Memory B cell (primary cell): ENCODE measurements at places on chromosomes 3 and 15.

- DNase-seq, result no peak
Measured at GRCh38 chr3:150790629-150791028, 27.7 kb upstream of the SIAH2 start.

GRCh38 chr3:182364323-182364722 lies 429.0 kb upstream of the ATP11B start:
- no peak for DNase-seq

DNA sequence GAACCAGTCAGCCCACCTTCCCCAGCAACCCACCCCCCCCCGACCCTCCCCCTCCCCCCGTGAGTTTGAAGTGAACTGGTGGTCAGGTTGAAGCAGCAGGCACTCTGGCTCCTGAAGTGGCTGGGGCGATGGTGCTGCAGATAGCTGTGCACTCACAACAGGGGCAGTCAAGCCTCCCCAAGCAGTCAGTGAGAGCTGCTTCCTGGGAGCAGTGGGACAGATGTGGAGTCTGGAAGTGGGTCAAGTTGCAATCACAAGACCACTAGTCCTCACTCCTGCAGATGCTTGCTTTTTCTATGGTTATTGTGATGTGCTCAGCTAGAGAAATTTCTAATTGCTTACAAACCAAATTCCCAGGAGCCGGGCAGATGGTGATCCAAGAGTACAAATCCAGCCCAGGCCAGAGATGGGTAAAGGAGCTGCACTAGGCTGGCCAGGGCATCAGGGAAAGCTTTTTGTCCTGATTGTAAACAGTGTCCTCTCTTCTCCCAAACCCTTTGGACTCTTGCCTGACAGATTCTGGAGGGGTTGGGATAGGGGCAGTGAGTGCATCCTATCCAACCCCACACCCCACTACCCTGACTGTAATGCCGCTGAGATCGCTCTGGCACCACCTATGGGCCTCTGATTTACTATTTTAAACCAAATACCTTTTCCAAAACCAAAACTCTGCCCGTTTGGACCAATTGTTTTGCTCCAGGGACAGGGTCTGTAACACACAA lies 9.8 kb upstream of the CLPX start:
- no peak for DNase-seq

GRCh38 chr3:186705882-186706780 lies 11.0 kb upstream of the KNG1 start:
- no peak for DNase-seq

- no peak for DNase-seq
Measured at GRCh38 chr3:27591312-27592210, 107.4 kb upstream of the SLC4A7 start.

DNA sequence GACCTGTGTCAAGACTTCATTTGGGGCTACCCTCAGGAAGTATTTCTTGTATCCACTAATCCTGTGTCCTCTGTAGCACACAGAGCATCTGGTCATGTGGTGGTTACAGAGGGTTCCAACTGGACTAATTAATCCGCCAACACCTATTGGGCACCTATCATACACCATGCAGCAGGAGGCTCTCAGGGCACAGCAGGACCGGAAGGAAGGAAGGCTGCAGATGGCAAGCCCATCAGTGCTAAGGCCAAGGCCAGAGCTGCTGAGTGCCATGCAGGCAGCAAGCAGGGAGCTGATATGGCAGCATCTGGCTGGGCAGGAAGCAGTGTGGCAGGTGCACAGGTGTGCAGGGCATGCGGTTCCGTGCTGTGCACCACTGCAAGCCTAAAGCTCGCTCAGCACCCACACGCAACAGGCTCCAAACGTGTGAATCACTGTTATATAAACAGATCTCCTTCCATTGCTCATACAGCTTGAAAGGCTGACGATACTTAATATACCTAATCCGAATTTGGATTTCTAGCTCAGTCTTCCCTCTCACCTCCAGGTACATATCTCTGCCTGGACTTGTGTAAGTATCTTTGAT lies 64.4 kb upstream of the SNRPA1 start:
- no peak for DNase-seq

DNA sequence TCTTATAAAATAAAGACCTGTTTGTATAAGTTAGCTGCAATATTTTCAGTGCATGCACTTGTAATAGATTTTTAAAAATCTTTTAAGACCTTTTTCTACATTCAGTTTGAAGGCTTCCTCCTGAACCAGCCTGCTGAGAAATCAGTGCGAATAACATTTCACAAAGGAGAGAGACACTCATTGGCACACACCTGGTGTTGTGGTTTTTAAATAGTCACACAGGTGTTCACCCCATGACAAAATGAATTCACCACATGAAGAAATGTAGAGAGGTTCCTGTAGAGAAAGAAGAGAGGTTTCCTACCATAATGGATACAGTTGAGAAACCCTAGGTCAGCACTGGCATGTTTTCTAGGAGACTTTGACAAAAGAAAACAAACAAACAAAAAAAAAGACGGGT lies 237.3 kb downstream of the CNTN6 start:
- no peak for DNase-seq

- DNase-seq, result no peak
Measured at GRCh38 chr3:168806871-168807270, 711.1 kb upstream of the GOLIM4 start.

GRCh38 chr3:190401963-190402362 lies 14.0 kb downstream of the CLDN16 start:
- no peak for DNase-seq

- DNase-seq, result no peak
Measured at GRCh38 chr15:70126362-70126761, 28.6 kb upstream of the TLE3 start.

DNA sequence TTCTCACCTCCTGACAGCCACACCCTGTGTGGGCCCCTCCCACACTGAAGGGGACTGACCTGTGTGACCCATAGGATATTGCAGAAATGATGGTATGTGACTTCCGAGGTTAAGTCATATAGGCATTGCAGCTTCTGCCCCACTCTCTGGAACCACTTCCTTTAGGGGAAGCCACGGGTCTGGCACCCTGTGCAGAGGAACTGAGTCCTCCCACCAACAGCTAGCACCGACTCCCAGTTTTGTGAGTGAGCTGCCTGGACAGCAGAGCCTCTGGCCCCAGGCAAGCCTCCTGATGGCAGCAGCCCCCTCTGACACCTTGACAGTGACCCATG lies 24.6 kb upstream of the SLC6A6 start:
- no peak for DNase-seq

- no peak for DNase-seq
Measured at GRCh38 chr15:52258461-52258860, 37.1 kb downstream of the MYO5C start.

DNA sequence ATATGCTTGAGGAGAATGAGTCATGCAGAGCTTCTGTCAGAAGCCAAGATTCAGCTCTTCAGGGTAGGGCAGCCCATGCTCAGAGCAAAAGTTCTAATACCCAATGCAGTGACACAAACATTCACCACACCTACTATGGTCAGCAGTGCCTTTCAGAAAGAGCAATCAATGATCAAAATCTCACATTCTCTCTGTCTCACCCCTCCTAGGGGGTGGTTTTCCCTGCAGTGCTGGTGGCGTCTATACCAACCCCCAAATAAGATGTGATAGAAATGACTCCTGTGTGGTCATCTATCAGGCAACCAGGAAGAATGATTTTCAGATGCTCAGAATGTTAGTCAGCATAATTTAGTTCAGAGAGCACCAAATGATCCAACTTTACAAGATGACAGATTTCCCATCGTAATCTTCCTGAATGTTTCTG lies 385.3 kb downstream of the NTRK3 start:
- DNase-seq, result no peak

DNA sequence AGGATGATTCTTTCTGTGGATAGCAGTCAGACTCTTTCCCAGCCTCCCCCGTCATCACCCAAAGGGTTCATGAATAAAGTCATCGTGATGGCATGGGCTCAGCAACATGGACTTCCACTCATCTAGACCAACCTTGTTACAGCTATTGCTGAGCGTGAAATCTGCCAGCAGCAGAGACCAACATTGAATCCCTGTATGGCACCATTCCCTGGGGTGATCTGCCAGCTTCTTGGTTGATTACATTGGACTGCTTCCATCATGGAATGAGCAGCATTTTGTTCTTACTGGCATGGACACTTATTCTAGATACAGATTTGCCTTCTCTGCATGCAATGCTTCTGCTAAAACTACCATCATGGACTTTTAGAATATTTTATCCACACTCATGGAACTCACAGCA lies 195.6 kb upstream of the AZI2 start:
- DNase-seq, result no peak

DNA sequence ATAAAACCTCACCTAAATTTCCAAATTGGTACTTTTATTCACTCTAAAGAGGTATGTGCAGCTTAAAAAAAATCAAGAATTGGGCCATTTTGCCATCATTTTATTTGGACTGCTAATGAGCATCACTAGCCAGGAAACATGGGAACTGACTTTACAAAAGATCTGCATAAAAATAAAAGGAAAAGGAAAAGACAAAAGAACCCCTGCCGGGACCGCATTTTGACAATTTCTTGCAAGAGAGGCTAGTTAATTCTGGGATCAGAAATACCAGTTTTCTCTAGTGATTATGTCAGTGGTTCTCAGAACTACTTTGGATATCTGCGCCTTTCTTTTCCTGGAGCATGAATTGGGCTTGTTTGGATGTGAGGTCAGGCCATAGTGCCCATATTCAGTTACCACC lies 289.2 kb downstream of the CHST2 start:
- no peak for DNase-seq

DNA sequence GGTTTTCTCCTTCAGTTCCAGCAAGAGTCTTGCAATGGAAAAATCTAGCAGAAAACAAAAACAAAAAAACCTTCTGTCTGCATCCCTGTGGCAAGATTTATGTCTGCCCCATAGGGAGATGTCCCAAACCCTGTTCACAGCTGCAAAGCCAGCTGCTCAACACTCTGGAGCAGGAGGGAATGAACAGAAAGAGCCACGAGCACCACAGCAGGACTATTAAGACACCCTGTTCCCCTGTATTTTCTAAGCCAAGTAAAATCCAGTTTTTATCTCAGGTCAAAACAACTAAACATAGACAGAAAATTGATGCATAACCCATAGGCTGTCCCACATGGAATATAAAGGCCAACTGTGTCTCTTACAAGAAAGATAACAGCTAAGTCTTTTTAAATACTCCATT lies 357.9 kb downstream of the LSAMP start:
- DNase-seq, result no peak

- no peak for DNase-seq
Measured at GRCh38 chr15:35197306-35197705, 112.2 kb upstream of the NANOGP8 start.

DNA sequence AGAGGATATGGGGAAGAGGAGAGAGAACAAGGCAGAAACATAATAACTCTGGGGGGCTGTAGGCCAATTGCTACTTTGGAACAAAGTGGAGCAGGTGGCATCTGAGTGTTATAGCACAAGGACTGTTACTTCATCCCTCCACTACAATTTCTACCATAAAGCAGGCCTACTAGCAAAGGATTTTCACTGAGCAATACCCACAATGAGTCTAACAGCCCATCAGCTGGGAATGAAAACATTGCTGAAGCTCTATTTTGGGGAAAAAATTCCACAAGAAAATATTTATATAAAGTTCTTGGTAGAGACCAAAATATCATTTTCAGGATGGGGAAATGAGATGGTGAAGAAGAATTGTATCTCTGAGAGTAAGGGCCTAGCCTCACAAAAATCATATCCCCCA lies 3.6 kb upstream of the SHC4 start:
- DNase-seq, result no peak

DNA sequence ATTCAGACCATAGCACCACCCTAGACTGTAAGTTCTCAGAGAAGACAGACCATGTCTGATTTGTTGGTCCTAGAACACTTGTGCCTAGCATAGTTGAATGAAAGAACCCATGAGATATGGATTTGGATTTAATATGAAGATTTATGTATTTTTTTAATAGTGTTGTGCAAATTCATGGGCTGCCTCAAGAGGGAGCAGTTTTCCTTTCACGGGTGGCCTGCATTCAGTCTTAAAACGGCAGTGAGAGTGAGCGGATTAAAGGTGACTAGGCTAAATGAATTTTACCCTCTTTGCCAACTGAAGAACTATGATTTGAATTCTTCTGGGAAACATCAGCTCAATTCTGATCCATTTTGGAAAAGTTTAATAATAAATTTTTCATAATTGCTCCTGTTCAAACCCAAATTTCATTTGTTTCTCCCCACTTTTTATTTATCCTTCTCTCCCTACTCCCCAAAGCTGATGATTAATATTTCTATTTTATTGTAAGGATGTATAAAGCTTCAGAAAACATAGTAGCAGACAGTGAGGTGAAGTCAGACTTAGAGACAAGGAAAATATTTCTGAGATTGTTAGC lies 67.3 kb downstream of the MORC1 start:
- peak; percentile 2 for DNase-seq

GRCh38 chr15:81105545-81105944 lies 28.5 kb upstream of the CFAP161 start:
- DNase-seq, result no peak

DNA sequence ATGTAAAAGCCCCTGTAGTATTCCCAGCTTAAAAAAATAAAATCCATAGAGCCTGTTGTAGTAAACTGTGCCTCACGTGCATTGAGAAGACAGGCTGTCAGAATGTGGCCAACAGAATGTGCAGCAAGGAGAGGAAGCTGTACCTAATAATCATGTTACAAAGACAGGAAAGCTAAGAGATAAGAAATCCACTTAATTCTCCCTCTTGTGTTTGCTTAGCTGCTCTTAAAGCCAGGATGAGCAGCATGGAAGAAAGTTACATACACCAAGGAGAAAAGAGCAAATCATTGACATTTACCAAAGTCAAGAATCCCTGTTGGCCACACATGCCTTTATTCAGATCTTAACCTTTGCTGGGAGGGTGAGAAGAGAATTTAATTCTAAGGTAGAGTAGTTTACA lies 85.9 kb downstream of the TNIK start:
- no peak for DNase-seq

- no peak for DNase-seq
Measured at GRCh38 chr3:75136100-75136897, 521.8 kb upstream of the CNTN3 start.

DNA sequence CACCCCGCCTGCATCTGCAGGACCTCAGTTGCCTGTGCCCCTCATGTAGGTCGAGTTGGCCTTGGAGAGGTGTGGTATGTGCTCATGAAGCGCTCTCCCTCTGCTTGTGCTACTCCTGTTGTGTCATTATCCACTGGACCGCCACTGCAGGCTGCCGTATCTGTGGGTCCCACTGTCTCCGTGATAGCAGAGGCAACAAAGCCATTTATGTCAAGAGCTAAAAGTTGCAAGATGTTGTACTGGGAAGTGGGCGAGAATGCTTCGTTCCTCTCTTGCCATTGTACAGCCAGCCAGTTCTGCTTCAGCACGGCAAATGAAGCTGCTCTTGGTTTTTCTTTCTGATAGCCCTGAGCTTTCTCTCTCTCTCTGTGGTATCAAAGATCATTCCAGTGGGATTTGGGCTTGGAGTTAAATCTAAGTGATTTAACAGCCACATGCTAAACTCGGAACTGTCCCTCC lies 89.0 kb downstream of the TMEM212 start:
- DNase-seq, result no peak
